ENCODE measurements at places on chromosomes 4 and X. TPM values are rescaled to one million over a fixed set of nuclear protein-coding genes. Genes with fewer than 3 reads are reported as not detected.

The TCEANC gene
- 2.7 TPM for total RNA-seq

The ATOH1 gene
- total RNA-seq: not detected

The GBA3 gene
- total RNA-seq: not detected

The DMRTC1 gene
- total RNA-seq: not detected

The CXCL1 gene
- total RNA-seq: 0.38 TPM

The COX18 gene
- 25.3 TPM for total RNA-seq

The PPARGC1A gene
- 0.18 TPM for total RNA-seq

The TMEM31 gene
- not detected for total RNA-seq

The TET2 gene
- total RNA-seq: 7.1 TPM

The GAGE12D gene
- total RNA-seq: not detected

DNA sequence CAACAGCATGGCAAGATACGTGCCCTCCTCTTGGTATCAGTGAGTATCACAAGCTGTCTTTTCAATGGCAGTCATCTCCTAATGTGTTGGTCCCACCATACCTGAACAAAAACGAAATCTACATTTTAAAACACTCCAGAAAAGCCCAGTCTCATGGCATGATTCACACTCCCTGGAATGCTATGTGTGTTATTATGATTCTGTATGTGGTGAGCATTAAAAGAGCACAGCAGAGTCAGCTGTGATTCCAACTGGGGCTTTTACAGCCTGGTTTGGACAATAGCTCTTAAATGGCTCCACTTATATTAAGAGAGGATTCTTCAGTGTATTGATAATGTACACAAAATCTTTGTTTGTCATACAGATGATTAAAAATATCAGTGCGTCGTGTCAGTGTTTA, 274.1 kb upstream of the GK2 start:
- DNase-seq: peak; percentile 40

GRCh38 chrX:151398346-151398745, 1.3 kb downstream of the VMA21 start:
- no peak for DNase-seq

DNA sequence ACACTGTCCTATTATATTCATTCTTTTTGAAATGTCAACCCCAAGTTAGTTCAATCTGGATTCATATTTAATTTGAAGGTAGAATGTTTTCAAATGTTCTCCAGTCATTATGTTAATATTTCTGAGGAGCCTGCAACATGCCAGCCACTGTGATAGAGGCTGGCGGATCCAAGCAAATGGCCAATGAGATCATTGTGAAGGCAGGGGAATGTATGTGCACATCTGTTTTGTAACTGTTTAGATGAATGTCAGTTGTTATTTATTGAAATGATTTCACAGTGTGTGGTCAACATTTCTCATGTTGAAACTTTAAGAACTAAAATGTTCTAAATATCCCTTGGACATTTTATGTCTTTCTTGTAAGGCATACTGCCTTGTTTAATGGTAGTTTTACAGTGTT, 1.6 kb downstream of the CXCL1 start:
- DNase-seq: no peak

DNA sequence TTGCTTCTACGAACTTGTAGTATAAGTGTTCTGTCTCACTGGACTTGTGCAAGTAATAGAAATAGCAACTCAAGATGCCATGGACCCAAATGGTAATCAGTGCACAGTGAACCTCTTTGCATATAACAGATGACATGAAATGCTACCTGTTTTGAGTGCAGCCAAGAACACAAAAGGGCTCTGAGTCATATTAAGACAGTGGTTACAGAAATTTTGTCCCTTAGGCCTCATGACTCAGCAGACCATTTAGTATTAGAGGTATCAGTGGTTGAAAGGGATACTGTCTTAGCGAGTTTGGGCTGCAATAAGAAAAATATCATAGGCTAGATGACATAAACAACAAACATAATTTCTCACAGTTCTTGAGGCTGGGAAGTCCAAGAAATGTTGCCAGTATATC, 502.9 kb upstream of the PCDH10 start:
- no peak for DNase-seq

- DNase-seq: no peak
Measured at GRCh38 chr4:53633608-53634007, 42.3 kb upstream of the LNX1 start.

DNA sequence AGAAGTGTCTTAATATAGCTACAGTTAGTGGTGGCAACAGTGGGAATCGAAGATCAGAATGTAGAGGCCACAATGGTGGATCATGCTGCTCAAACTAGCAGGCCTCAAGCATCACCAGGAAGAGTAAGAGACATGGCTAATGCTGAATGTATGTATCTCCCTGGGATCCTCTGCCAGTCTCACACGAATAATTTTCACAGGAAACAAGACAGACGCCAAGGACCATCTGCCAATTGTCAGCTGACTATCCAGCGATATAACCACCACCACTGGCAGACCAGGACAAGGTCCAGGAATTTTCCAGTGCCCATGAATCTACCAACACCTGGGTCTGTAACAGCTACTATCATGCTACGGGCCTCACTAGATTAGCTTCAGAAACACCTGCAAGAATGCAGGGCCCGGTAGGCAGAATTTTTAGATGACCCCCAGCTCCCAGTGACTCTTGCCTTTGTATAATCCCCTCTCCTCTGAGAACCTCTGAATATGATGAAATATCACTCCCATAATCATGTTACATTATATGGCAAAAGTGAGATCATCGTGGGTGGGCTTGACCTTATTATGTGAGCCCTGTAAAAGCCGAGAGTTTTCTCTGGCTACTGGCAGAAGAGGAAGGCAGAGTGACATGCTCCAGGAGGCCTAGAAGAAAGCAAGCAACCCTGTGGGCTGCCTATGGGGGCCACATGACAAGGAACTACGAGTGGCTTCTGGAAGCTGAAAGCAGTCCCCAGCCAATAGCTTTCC, 429.8 kb downstream of the BCOR start:
- DNase-seq: no peak

GRCh38 chr4:7519638-7520376, 85.1 kb upstream of the PSAPL1 start:
- no peak for DNase-seq

GRCh38 chr4:15873117-15873516, 65.4 kb downstream of the FGFBP1 start:
- no peak for DNase-seq

DNA sequence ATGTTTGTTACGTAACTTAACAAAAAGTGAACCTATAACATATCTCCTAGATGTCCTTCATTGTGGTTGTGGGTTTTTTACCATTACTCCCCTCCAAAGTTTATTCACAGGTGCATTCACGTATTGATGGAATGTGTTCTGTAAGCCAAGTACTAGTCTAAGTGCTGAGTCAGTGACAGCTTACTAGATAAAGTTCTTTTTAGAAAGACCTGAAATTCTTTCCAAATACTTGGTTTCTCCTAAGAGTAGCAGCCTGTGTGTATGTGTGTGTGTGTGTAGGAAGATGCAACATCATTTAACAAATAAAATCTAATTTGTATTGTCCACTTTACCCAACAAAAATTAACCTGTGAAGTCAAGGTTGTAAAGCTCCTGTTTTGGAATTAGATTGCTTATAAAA, 22.1 kb downstream of the NAP1L5 start:
- no peak for DNase-seq

DNA sequence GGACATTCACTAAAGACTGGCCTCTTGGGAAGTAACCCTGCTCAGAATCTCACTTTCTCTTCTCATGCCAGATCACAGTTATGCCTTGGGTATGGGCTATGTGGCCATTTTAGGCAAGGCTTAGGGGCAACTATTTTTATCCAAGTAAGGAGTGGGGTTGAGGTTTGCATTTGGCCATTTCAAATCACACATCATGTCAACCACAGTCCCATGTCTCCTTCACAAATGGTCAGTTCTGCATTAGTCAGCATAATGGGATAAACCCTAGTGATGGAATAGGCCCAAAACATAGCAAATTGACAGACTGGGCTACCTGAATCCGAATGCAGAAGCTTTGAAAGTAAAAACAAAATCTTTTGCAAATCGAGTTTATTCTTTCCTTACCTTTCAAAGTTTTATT, 827 bp upstream of the RTL3 start:
- no peak for DNase-seq

GRCh38 chrX:136755411-136755810, 25.3 kb downstream of the ARHGEF6 start:
- DNase-seq: no peak

All from SJSA1 (cell line).